Aorta (tissue), 5 donors: ENCODE measurements at places on chromosomes 5 and 9. TPM values are rescaled to one million over a fixed set of nuclear protein-coding genes. Genes with fewer than 3 reads are reported as not detected.
A peak's percentile ranks its signal among the peaks of the same experiment; 100 is the strongest.

DNA sequence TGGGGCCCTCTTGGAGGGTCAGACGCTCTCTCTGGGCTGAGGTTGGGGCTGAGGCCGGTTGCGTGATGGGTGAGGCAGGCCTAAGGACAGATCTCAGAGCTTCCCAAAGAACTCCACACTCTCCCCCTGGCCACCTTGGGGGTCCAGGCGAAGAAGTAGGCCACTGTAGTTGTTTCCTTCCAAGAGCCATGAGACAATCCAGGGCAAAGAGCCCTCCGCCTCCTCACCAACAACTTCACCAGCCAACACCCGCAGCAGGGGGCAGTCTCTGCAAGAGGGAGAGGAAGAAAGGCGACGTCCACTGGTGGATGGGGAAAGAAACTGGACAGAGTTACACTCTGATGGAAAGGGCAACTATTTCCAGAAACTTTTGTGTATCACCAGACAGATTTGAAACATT is 10.7 kb downstream of the SLC35A4 start:
- peak; percentile 85 for DNase-seq

DNA sequence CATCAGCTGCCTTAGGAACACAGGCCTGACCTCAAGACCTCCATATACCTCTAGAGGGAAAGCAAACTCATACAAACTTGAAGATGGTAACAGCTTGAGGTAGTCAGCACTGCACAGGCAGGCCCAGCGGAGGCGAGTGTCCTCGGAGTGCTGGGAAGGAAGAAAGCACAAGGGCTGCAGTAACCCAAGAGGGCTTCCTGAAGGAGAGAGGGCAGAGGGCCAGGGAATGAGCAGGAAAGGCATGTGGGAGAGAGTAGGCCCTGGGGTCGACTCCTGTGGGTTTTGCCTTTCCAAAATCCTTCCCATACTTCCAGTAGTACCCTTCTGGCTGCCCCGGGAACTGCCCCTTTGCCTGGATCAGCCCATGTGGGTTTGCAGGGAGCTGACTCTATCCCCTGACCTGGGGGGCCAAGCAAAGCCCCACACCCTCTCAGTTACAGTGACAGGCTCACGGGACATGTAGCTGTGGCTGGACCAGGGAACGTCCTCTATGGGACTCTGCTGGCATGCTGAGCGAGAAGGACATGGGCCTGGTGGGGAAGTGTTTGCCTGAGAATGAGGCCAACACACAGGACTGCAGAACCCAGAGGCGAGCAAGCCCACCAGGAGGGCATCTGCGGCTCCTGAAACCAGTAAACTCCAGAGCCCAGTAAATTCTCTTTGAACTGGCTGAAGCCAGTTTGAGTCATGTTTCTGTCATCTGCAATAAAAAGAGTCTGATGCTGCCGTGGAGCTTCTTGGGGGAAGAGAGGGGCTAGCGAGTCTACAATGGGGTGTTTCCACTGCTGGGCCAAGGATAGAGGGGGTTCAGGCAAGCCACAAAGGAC is 64.1 kb downstream of the COL23A1 start:
- DNase-seq, result no peak

DNA sequence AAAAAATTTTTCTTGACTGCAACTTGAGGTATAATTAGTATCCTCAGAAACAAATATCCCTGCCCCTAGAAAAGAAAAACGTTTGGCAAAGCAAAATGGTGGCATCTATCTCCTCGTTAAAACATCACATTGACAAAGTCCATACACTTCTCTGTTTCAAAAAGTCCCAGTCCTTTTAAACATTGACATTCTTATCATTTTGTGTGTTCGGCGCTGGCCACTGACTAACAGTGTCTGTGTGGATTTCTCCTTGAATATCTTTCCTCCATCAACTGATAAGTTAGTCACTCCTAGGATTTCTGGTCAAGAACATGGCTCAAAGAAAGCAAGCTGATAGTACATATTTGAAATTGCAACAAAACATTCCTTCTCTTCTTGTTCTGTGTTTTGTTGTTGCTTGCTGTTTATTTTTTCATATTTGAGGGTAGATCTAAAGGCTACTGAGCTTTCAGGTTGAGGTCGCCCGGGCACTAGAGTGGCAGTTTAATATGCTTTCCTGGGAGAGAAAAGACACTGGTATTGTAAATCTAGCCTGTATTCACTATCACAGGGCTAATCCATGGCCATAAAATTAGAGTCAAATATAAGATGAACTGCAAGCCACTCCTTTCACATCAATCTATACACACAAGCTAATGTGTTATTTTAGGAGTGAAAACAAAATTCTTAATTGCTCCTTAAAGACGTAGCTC is 8.5 kb upstream of the PPIC start:
- DNase-seq, result no peak

Gene RNF208
- total RNA-seq, result 2.2 TPM

Gene ATOSB
- total RNA-seq, result 29.6 TPM

Gene KYAT1
- total RNA-seq, result 7.5 TPM

Gene ZBTB5
- total RNA-seq, result 10.7 TPM
